ENCODE measurements at places on chromosomes 5 and 9. TPM values are rescaled to one million over a fixed set of nuclear protein-coding genes. Genes with fewer than 3 reads are reported as not detected.

GRCh38 chr9:967436-967835 lies 9.0 kb upstream of the DMRT3 start:
- DNase-seq = no peak

GRCh38 chr5:128572051-128572929 lies 34.2 kb upstream of the FBN2 start:
- no peak for DNase-seq

DNA sequence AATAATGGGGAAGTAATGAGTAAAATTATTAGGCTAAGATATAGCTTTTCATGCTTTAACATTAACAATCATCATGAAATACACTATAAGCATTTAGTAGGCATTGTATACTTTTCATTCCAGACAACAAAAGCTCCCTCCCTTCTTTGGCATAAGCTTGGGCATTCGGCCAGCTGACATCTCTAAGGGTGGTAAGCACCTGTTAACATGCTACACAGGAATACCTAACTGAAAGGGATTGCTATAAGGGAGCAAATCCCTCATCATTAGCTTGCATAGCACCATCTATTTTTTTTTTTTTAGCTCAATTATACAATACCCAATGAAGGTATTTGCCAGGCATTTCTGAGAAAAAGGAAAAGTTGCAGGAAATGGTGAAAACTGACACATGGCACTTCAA lies 16.6 kb downstream of the STRBP start:
- no peak for DNase-seq

DNA sequence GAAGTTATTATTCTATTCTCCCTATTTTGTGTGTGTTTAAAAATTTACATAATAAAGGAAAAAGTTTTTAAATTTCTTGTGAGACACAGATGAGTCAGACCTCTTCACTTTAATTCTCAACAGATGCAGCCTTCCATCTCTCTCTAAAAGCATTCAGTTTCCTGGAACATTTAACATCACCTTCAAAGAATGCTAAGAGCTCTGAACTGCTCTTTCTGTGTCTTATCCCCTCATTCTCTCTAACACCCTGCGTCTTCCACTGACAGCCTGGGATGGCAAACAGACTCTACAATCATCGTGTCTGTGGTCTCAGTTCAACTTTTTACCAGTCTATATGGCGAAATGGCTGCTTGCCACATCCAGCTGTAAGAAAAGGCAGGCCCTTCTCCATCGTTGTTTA lies 173.0 kb downstream of the HINT1 start:
- DNase-seq = peak; percentile 55

Gene IFNK
- not detected for total RNA-seq

- DNase-seq = no peak
These were observed 57.2 kb downstream of the MLANA start for GRCh38 chr9:5947912-5948311.
